HFF-Myc (cell line): ENCODE measurements at places on chromosomes 12 and 14.

- DNase-seq, result no peak
Observed at GRCh38 chr12:80196419-80196818, 97.1 kb downstream of the OTOGL start.

- DNase-seq, result no peak
Observed at GRCh38 chr12:101038289-101038871, 171.7 kb downstream of the SLC5A8 start.

- DNase-seq, result no peak
Observed at GRCh38 chr12:58095002-58095401, 153.6 kb downstream of the ATP23 start.

- no peak for DNase-seq
Observed at GRCh38 chr12:6708960-6709394, 8.4 kb upstream of the PIANP start.

- DNase-seq, result no peak
Observed at GRCh38 chr12:18951218-18951617, 178.3 kb upstream of the PLEKHA5 start.

DNA sequence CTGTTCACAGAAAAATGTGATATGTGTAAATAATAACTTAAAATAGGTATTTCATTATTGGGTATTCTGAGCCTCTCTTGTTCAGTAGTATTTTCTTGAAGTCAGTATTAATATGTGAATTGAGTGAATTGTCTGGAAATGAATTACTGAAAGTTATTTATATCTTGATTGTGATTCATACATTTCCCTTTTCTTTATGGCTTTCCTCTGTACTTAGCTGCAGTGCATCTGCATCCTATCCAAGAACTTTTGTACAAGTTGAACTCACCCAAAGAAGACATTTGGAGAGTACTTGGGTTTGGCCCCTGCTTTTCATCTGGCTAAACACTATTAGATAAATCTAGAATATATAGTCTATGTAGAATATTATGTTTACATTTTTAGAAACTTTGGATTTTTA, 326.0 kb downstream of the RAD51B start:
- no peak for DNase-seq

DNA sequence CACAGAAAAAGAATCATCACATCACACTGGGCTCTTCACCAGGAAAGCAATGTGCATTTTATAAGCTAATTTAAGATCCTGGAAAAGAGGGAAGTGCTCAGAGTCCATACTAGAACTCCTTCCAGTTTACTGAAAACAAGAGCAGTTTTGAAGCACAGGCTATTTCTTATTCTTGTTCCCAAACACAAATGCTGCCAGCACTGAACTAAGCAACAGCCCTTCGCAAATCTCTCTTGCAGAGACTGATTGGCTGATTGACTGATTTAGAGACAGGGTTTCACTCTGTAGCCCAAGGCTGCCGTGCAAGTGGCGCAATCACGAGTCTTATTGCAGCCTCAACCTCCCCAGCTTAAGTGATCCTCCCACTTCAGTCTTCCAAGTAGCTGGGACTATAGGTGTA, 44.8 kb downstream of the BCL2L14 start:
- DNase-seq, result no peak

- no peak for DNase-seq
Observed at GRCh38 chr14:94521375-94522114, 12.3 kb upstream of the SERPINA12 start.

DNA sequence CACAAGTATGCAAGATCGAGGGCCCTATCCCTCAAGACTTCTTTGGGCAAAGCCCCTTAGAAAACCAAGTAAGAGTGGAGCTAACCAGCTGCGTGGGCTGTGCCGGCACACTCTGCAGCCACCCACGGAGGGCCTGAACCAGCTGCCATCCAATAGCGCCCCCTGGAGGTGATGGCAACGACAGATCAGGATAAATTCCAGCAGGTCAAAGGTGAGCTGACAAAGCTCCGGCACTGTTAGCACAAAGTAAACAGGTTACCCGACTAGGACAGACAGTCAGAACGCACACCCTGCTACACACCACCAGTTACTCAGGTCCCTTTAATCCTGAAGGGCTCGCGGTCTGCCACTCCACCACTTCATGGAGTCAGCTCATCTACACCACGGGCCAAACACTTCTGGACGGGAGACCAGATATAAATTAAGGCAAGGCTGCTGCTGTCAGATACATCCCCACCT, 4.9 kb downstream of the ZBTB39 start:
- no peak for DNase-seq

DNA sequence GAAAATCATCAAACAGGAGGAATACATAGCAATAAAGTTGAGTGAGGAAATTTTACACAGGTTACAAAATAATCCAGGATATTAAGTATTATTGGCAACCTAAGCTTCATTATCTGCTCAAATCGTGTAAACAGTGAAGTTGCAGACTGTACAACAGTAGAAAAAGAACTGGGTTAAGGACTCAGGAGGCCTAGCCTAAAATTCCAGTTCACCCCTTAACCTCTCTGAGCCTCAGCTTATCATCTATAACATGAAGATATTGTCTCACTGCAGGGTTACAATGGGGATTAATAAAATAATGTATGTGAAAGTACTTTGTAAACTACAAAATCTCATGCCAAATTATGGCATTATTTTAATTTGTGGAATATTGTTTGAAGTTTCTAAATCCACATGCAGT, 26.0 kb downstream of the DDHD1 start:
- no peak for DNase-seq

DNA sequence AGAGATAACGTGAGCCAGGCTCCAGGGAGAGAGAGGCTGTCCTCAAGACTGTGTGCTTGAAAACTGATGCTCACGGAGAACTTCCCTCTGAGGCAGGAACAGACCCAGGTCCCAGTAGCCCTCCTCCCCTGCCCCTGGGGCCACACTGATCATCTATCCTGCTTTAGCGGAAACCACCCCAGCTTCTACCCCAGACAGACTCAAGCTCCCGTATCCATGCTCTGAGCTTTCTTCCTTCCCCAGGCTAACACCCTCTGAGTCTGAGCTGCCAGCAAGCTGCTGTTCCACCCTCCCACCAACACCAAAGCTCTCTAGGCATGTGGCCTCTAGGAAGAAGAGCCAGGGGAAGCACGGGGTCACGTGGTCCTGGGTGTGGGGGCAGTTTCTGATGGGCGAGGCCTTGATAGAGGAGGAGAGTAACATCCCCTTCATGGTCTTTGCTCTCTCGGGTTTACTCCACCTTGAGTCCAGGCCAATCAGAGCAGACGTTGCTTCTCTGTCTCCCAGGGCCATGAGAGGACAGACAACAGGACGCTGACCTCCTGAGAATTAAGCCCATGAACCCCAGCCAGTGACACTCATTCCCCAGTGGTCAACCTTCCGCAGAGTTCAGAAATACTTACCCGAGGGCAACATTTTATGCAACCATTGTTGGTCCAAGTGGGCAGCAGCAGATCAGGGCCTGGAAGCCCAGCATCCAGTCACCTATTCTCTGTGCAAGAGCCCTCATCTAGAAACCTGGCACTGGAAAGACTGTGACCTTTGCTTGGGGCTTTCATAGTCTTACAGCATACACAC, 1.4 kb downstream of the PCK2 start:
- peak; percentile 38 for DNase-seq
